Adipocyte (in vitro differentiated cells): ENCODE measurements at places on chromosomes 2 and 18.
A peak's percentile ranks its signal among the peaks of the same experiment; 100 is the strongest.

GRCh38 chr2:139790136-139790535 lies 1009.9 kb upstream of the NXPH2 start:
- DNase-seq: no peak

DNA sequence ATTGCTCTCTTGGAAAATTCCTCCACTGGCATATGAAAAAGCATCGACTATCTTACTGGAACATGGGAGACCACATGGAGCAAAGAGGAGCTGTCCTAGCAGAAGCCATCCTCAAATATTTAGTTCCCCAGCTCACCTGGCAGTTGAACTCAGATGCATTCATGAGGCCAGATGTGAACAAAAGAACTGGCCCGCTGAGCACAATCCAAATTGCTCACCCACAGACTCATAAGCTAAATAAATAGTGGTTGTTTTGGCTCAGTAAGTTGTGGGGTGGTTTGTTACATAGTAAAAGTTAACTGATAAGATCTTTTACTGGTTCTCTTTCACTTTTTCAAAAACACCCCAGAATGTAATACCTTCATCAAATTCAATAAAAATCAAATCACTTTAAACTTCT lies 108.6 kb upstream of the CWC22 start:
- DNase-seq: no peak

GRCh38 chr2:217248312-217248935 lies 388.6 kb upstream of the TNP1 start:
- no peak for DNase-seq

DNA sequence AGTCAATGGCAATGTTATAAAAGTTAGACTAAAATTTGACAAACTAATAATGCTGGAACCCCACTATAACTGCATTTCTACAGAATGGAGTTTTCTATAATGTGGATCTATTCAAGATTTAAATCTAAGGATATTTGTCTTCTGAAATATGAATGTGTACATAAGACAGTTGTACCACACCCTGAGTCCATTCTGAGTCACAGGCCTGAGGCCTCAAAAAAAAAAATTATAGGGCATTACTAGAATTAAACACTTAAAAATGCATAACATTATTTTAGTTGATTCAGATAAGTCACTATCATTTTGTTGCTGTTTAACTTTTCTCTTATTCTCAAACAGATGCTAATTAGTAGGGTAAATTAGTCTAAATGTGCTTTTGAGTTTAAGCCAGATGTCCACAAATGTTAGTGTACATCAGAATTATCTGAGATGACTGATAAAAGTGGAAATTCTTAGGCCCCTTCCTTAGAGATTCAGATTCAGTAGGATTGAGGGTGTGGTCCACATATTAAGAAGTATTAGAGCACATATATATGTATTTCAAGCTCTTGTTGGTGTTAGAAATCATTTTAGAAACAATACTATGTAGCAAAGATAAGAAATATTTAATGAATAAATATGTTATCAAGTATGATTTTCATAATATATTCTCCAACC lies 42.4 kb upstream of the COL5A2 start:
- peak; percentile 70 for DNase-seq

DNA sequence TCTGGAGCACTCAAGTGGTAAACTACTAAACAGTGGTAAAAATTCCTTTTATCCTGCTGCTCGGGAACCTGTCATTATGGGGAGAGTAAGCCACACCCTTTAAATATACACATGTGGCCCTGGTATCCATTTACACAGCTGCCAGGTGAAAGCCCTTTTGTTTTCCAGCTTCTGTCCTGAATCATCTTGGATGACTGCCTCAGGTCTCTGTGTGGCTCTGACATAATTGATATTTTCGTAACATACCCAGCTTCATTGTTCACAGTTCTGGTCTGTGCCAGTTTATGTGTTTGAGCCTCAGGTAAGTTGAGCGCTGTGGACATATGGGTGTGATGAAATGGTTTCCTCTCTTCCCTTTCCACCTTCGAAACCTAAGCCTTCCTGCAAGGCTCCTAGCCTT lies 15.7 kb upstream of the TTC39C start:
- no peak for DNase-seq

GRCh38 chr2:105777031-105777482 lies 32.3 kb downstream of the NCK2 start:
- no peak for DNase-seq

DNA sequence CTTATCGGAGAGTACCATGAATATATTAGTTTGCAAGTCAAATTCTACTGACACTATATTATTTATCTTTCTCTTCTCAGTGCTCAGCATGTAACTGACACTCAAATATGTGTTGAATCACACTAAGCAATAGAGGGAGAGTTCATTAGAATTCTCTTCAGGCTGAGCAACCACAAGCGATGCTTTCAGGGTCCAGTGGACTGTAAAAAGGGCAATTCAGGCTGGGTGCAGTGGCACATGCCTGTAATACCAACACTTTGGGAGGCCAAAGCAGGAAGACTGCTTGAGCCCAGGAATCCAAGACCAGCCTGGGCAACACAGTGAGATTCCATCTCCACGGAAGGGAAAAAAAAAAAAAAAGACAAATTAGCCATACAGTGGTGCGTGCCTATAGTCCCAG lies 16.3 kb downstream of the PDE6D start:
- DNase-seq: no peak

GRCh38 chr2:72136933-72137497 lies 10.6 kb downstream of the CYP26B1 start:
- no peak for DNase-seq

GRCh38 chr18:48581941-48582340 lies 43.1 kb downstream of the CTIF start:
- DNase-seq: no peak

DNA sequence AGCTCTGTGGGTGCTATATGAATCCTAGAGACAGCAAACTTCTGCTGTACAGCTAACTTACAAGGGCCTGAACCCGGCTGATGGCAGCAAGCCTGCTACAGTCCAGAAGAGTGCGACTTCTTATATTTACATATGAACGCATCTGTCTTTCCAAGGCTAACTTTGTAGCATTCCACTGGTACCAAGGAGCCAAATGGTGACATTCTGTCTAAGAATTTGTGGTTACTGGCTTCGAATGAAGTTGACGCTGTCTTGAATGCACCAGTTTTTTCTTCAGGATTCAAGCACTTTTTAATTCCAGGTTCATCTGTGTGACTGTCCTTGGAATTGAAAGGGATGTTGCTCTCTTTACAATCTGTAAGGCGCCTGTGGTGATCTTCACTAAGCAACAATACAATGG lies 42.4 kb downstream of the THUMPD2 start:
- peak; percentile 86 for DNase-seq
